ENCODE measurements at places on chromosomes 12 and 14. TPM values are rescaled to one million over a fixed set of nuclear protein-coding genes. Genes with fewer than 3 reads are reported as not detected.

TNS2 gene
- total RNA-seq = 27.0 TPM

RASSF9 gene
- 0.92 TPM for total RNA-seq

TAS2R8 gene
- total RNA-seq = not detected

HOXC9 gene
- not detected for total RNA-seq

SMCO2 gene
- 0.13 TPM for total RNA-seq

WNT1 gene
- not detected for total RNA-seq

DACT1 gene
- 0.40 TPM for total RNA-seq

KRT8 gene
- 8.8 TPM for total RNA-seq

DPPA3 gene
- not detected for total RNA-seq

KRT79 gene
- total RNA-seq = not detected

SMIM41 gene
- 0.21 TPM for total RNA-seq

BBOF1 gene
- total RNA-seq = 1.3 TPM

HCAR2 gene
- total RNA-seq = not detected

BRMS1L gene
- total RNA-seq = 5.1 TPM

GDF3 gene
- total RNA-seq = not detected

DPY19L2 gene
- total RNA-seq = 0.20 TPM

RNASE13 gene
- total RNA-seq = not detected

GAS2L3 gene
- total RNA-seq = 23.6 TPM

SLC24A4 gene
- not detected for total RNA-seq

DAAM1 gene
- 26.0 TPM for total RNA-seq

KRT2 gene
- not detected for total RNA-seq

MYH7 gene
- not detected for total RNA-seq

ASPG gene
- not detected for total RNA-seq

SLC15A5 gene
- not detected for total RNA-seq

KRT71 gene
- not detected for total RNA-seq

CLEC12A gene
- total RNA-seq = not detected
